ENCODE measurements at places on chromosomes 5 and 9.

DNA sequence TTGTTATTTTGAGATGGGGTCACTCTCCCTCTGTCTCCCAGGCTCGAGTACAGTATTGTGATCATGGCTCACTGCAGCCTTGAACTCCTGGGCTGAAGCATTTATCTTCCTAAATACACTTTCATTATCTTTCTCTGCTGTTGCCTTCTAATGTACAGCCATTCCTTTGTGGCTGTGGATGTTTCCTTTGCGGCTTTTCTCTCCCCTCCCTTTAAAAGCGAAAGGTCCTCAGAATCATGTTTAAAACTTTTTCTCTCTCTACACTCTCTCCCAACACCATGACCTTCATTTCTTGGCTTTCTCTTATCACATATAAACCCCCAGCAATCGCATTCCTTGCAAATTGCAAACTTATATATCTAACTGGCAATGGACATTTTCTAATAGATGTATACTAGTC, 1.6 kb downstream of the IFNA2 start:
- no peak for DNase-seq

DNA sequence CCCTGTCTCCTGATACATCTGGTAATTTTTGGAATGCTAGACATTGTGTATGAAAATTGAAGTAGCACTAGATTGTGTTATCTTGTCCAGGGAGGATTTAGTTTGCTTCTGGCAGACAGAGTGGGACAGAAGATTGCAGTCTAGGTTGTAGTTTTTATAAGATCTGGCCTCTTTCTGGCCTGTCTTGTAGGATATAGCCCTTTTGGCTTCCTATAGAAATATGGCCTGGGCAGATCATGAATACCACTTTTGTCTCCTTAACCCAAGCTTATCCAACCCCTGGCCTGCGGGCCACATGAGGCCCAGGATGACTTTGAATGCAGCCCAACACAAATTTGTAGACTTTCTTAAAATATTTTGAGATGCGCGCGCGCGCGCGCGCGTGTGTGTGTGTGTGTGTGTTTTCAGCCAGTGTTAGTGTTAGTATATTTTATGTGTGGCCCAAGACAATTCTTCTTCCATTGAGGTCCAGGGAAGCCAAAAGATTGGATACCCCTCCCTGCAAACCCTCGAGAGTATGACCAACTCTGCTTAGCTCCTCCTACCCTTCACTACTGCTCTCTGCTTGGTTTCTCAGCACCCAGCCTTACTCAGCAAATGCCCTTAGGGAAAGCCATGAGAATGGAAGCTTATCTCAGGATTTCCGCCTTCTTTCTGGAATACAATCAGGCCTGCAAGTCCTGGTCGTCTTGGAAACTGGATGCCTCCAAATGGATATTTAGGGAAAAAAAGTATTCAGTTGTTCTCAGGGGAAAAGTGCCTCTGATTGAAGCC, 26.5 kb downstream of the ANKRD33B start:
- DNase-seq: no peak

DNA sequence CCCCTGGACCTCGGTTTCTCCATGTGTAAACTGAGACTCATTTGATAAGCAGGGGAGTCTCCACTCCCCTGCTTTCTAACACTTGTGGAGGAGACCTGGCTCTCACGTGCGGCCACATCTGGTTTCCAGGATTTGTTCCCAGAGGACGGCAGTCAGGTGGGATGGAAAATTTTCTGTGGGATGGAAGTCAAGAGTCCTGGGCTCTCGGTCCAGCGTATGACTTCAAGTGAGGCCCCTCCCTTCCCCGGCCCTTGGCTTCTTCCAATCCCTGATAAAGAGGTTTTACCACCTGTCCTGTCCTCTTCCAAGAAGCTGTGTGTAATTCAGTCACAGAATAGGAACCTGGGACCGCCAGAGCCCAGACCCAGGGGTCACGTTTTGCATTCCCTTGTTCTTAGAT, 35.0 kb downstream of the TMOD1 start:
- no peak for DNase-seq

DNA sequence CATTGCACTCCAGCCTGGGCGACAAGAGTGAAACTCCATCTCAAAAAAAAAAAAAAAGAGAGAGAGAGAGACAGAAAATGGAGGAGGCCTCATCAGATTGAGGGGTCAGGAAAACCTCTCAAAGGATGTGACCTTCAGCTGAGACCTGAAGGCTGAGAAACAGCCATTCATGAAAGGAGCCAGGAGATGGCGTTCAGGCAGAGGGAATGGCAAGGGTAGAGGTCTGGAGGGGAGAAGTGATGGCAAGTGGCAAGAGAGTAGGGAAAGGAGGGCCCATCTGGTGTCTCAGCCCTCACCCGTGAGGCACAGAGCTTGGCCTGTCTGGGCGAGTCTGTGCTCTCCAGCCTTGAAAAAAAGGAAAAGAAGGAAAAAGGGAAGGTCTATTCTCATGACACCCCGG, 17.0 kb downstream of the CAMK2A start:
- DNase-seq: no peak

- DNase-seq: no peak
Measured at GRCh38 chr5:14415698-14416074, 165.9 kb upstream of the OTULINL start.

DNA sequence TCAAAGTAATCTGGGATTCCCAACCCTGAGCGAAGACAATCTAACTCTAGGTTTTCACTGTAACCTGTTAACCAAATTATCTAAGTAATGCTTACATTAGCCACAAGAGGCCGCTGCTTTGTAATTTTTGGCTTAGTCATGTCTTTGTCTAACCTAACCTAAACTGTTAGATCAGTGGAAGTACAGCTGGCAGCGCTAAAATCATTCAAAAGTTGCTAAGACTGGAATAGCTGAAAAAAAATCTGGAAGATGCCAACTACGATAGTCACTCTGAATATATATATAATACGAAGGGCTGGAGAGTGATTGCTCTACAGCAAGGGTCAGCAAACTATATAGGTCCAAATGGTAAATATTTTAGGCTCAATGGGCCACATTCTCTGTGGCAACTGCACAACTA, 60.2 kb downstream of the FBXO38 start:
- DNase-seq: peak; percentile 27

- DNase-seq: peak; percentile 44
Measured at GRCh38 chr5:61673007-61673735, 341.1 kb downstream of the ZSWIM6 start.

DNA sequence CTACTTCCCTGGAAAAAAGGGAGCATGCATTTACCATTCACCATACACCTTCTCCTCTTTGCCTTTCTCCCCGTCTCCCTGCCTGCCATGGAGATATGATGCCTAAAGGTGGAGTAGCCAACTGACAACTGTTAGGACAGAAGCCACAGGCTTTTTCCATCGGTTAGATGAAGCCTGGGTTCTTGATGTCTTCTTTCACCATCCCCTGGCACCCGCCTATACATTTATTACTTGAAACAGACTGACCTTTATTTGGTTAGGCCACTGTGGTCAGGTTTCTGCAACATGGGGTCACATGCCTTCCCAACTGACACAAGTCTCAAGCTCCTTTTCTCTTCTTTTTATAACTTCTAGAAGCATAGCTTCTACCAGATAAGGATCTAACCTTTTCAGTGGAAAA, 7.1 kb downstream of the LCP2 start:
- DNase-seq: no peak

- DNase-seq: no peak
Measured at GRCh38 chr9:114275246-114276004, 47.5 kb upstream of the ORM1 start.

DNA sequence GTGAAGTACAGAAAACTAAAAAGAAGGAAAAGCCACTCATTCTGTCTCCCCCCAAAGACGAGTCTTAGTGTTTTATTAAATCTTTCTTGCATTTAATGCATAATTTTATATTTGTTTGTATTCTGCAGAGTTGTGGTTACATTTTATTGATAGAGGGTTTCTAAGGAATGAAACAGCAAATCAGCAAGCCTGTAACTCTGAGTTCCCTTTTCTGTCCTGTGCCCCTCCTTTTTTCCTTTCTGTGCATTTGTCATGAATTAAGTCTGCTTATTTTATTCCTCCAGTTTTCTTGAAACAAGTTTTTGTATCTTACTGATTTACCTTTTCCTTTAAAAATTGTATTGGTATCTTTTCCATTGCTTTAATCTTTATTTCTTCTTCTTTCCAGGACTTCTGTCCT, 132.8 kb downstream of the MUSK start:
- DNase-seq: no peak

DNA sequence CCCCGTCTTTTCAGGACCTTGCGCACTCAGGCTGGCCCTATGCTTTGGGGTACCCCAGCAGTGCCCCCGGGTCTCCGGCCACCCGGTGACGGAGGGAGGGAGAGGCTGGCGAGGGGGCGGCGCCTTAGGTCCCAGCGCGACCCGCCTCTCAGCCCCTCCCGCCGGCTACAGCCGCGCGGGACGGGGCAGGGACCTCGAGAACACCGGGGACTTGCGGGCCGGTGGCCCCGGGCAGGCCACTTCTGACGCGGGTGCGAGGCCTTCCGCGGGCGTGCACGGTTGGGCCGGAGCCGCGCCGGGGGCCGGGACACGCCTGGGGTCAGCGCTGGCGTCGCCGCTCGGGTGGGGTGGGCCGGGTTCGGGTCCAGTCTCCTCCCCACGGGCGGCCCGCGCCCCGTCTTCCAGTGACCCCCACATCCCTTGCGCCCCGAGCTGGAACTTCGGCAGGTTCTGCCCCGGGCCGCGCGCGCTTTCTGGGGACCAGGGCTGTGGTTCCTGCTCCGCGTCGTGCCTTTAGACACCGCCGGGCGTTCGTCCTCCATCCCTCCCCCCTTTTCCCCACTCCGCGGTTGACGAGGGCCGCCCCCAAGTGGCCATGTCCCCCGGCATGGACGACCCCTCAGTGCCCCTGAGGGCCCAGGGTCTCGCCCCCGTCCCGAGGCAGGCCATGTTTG, 3.8 kb upstream of the SQSTM1 start:
- DNase-seq: peak; percentile 56

DNA sequence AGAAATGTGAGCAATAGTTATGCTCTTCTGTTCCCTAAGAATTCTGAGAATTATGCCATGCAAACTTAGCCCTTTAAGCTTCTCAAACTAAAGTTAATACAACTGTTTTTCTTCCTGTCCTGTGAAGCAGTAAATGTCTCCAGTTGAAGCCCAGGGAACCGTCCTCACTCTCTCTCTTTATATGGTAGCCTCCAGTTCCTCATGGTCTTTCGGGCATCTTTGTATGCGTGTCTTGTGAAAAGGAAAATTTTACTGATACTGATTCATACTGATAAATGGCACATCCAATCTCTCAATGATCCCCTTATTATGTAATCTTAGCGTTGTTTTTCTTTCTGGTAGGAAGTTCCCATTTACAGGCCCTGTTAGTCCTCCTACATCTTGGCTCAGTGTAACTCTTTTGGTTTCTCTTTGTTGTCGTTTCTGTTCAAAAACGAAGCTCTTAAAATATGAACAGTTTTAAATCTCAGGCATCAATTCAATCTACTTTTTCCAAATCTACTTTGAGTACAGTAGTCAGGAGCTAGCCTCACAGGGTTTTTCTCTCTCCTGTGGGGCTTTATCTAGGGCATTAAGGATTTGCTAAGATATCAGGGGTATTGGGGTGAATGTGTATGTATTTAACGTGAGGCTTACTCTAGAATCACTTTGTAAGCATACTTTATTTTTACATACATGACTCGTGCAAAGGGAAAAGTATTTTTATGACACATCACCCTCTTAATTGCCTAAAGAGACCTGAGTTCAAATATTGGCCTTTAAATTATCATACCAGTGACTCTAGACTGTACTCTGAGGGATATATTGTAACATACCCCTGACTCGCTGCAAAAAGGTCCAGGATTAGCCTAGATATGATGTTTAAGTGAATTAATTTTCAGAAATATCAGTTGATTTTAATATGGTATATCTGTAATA, 258.0 kb downstream of the NR3C1 start:
- DNase-seq: no peak

DNA sequence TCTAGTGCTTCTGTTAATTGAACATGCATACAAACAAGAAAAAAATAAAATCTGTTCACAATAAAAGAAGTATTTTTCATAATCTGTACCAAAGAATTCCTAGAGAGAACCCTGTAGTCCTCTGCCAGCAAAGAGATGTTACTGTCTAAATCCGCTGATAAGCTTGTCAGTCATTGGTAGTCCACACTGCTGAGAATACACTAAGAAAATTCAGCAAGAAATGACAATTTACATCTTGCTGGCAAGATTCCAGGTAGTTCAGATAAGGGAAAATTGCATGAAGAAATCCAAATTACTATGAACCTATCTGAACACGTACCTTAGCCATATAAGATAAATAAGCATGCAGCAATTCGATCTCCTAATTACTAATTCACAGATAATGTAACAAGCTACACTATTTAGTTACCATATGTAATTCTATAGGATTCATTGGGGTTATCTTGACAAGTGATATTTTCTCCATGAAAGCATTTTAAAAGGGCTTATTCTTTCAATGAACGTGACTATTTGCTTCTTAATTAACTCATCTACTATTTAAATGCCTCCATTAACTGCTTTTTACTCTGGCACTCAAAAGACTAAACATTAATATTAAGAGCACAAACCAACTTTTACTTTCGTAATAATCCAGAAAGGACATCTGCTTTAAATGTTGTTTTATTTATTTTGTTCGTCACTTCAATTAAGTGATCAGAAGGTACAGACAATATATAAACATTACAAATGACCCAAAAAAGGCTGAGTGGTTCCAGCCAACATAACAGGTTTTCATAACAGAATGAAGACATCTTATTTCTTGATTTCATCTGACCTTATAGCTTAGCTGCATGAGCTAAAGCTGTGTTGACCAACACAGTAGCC, 9.7 kb downstream of the MPDZ start:
- DNase-seq: no peak

GRCh38 chr5:139696894-139697658, 48.9 kb downstream of the CXXC5 start:
- peak; percentile 86 for DNase-seq

- DNase-seq: no peak
Measured at GRCh38 chr5:95763941-95764340, 32.8 kb downstream of the RHOBTB3 start.

- DNase-seq: no peak
Measured at GRCh38 chr5:59843511-59844213, 49.9 kb downstream of the PDE4D start.

Measured in right kidney (tissue), 9 donors.